Activated CD8-positive, alpha-beta T cell treated with anti-CD3 and anti-CD28 coated beads, Interleukin-2, amount 10 ng/mL, durations not matched to agents 7 days and 5 days (primary cell): ENCODE measurements at places on chromosomes 4 and X.

DNA sequence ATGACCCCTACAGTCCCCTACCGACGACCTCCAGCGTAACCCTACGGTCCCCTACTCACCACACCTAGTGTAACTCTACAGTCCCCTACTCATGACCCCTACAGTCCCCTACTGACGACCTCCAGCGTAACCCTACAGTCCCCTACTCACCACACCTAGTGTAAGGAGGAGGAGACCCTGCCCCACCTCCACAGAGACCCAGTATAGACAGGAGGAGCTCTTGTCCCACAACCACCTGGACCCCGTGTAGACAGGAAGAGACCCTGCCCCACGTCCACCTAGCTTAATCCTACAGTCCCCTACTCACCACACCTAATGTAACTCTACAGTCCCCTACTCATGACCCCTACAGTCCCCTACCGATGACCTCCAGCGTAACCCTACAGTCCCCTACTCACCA lies 26.9 kb downstream of the CSF2RA start:
- H3K36me3 ChIP-seq: no peaks in the 10 kb centered on the region
- no peak overlapping the region for H3K4me3 ChIP-seq
- no peaks in the 10 kb centered on the region for H3K4me1 ChIP-seq
- DNase-seq: no peak
- peaks cover 10% of the 10 kb centered on the region for H3K27me3 ChIP-seq
- H3K27ac ChIP-seq: peak overlapping the region; percentile 20

- peak overlapping the region; percentile 93 for H3K27ac ChIP-seq
- peak overlapping the region; percentile 62 for H3K4me3 ChIP-seq
- H3K4me1 ChIP-seq: peaks cover 46% of the 10 kb centered on the region
- H3K27me3 ChIP-seq: no peaks in the 10 kb centered on the region
These were observed 26.0 kb downstream of the KIT start for GRCh38 chr4:54683616-54684346.

- no peaks in the 10 kb centered on the region for H3K27me3 ChIP-seq
- peaks cover 73% of the 10 kb centered on the region for H3K36me3 ChIP-seq
- DNase-seq: no peak
- H3K4me1 ChIP-seq: peaks cover 51% of the 10 kb centered on the region
- no peak overlapping the region for H3K27ac ChIP-seq
These were observed 47.5 kb downstream of the CCNI start for GRCh38 chr4:77028246-77028645.

DNA sequence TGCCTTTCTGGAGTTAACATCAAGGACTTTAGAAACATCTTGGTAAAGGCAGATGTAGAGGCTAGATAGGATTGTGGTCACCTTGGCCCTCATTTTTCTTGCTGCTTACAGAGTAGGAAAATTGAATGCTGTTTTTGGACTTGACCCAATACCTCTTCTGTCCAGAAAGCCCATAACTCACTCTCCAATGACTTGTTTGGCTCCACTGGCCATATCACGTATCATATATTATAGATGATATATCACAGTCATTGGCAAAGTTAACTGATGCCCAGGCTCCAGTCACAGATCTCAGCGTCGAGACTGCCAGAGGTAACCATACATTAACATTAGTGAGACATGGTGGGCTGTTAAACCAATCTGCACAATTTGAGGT lies 88.1 kb upstream of the PLAC1 start:
- H3K27me3 ChIP-seq: peaks cover under 1% of the 10 kb centered on the region
- DNase-seq: no peak
- no peaks in the 10 kb centered on the region for H3K36me3 ChIP-seq
- H3K4me1 ChIP-seq: no peaks in the 10 kb centered on the region
- H3K27ac ChIP-seq: no peak overlapping the region
- H3K4me3 ChIP-seq: no peak overlapping the region
